M059J (cell line): ENCODE measurements at places on chromosomes 6 and 20. TPM values are rescaled to one million over a fixed set of nuclear protein-coding genes. Genes with fewer than 3 reads are reported as not detected.

Gene EDN1
- 12.5 and 16.4 TPM in 2 replicates for total RNA-seq

Gene SLC13A3
- total RNA-seq: not detected in 2 replicates

Gene VPS52
- total RNA-seq: 37.5 and 45.3 TPM in 2 replicates

GRCh38 chr6:26327450-26328264 is 37.3 kb upstream of the BTN3A2 start:
- peak; percentile 76 for DNase-seq

- DNase-seq: peak; percentile 71
These were observed 43.4 kb downstream of the NHSL1 start for GRCh38 chr6:138455746-138456400.

- no peak for DNase-seq
These were observed 601 bp upstream of the ATRN start for GRCh38 chr20:3470208-3470626.

DNA sequence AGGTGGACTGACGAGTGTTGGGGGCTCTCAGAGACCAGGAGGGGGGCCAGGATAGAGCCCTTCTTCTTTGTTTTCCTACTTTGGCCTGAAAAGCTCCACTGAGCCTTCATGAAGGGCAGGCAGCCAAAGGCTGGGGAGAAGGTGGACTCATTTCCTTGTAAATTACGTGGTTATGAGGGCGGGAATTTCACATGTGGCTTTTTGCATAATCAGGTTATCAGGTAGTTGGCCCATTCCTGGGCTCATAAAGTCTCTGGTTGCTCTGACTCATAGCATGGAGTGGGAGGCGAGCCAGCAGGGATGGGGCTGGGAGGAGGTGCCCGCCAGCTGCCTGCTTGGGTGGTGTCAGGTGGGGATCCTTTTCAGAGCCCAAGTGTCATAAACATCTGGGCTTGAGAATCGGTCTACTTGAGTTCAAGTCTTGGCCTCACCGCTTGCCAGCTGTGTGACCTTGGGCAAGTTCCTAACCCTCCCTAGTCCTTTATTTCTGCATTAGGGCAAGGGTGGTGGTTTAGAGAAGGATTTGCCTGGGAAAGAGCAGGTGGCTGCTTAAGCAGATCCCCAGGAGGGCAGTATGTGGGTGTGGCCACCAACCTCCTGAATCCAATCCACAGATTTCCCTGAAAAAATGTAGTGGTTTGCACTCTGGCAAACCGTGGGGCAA is 26.5 kb upstream of the RNF24 start:
- DNase-seq: peak; percentile 100

- DNase-seq: no peak
These were observed 85.7 kb upstream of the TAB2 start for GRCh38 chr6:149231778-149232177.

GRCh38 chr6:116666869-116667268 is 1.7 kb downstream of the ZUP1 start:
- DNase-seq: no peak

GRCh38 chr20:16848061-16848460 is 99.9 kb downstream of the OTOR start:
- DNase-seq: no peak

- no peak for DNase-seq
These were observed 4.3 kb upstream of the SYNDIG1 start for GRCh38 chr20:24465159-24465558.

GRCh38 chr20:50374541-50375078 is 135.6 kb upstream of the PTPN1 start:
- DNase-seq: no peak

GRCh38 chr6:100901582-100901981 is 20.5 kb upstream of the ASCC3 start:
- DNase-seq: no peak

DNA sequence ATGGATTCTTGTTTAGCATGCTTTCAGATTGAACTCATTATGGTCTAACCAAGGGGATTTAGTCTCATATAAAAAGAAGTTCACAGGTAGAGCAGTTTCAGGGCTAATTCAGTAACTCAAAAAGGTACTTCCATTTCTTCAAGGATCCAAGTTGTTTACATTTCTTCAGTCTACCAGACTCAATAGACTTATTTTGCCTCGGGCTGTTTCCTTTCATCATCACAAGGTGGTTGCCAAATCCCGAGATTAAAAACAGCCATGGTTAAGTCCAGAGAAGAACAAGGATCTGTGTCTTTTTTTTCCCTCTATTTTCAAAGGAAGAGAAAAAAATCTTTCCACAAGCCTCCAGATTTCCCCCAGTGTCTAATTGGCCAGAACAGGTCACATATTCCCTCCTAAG is 69.8 kb upstream of the SNX9 start:
- DNase-seq: peak; percentile 86

DNA sequence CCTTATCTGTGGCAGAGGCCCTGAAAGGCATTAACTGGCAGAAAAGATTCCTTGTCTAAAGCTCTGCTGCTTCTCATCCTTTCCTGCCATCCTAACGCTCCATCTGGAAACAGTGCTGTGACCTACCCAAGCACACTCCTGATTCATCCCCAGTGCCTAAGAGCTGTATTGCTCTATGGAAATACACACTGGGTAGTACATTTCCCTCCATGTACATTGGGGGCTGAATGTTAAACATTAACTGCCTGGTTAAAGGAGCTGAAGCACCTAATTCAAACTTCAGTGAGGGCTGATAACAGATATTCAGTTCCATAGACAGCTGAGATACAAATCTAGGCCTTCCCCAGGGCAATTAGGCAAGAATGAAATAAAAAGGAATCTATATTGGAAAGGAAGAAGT is 36.7 kb upstream of the GMPR start:
- no peak for DNase-seq

DNA sequence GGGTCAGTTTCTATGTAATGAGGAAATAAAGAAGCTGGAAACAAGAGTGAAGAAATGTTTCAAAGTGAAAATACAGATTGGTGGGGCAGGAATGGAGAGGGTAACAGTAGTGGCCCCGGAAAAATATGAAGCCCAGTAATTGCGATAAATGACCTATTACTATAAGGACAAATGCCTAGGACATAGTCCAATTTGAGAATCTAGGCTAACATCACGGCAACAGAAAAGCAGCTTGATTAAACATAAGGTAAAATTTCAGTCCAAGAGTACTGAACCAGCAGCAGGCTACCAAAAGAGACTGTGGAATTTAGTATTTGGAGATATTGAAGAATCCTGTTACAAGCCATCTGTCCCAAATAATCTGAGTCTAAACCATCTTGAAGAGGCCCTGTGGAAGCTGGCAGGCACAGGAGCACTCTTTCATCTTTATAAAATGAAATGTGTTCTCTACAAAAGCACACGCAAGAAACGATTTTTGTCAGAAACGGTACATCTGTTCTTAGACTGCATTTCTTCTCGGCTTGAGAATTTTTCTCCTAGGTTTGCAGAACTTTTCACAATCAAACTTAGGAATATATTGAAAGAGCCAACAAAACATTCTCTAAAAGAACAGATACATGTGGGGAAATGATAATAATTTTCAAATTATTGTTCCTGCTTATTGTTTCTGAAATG is 49.3 kb downstream of the ELOVL5 start:
- no peak for DNase-seq

GRCh38 chr6:2771079-2771478 is 5.9 kb downstream of the WRNIP1 start:
- no peak for DNase-seq

- DNase-seq: peak; percentile 67
These were observed 46.7 kb downstream of the TRERF1 start for GRCh38 chr6:42405021-42405420.

GRCh38 chr6:83921315-83921714 is 61.8 kb downstream of the CYB5R4 start:
- no peak for DNase-seq

GRCh38 chr6:104322841-104323240 is 536.9 kb downstream of the HACE1 start:
- DNase-seq: no peak

GRCh38 chr6:66605011-66605410 is 898.0 kb upstream of the EYS start:
- peak; percentile 83 for DNase-seq

DNA sequence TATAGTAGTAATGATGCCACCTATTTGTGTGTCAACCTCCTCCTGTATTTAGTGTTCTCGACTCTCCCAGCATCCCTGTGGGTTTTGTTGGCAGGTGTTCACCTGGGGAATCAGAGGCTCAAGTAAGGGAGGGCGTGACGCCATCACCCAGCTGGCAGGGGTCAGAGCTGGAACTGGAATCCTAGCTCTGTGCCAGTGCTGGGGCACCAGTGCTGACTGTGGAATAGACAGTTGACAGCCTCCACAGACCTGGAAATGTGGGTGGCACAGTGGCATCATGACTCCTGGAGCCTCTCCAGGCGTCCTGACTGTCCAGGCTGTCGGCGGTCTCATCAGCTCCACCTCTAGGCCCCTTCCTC is 102.8 kb downstream of the SYCP2 start:
- DNase-seq: no peak

DNA sequence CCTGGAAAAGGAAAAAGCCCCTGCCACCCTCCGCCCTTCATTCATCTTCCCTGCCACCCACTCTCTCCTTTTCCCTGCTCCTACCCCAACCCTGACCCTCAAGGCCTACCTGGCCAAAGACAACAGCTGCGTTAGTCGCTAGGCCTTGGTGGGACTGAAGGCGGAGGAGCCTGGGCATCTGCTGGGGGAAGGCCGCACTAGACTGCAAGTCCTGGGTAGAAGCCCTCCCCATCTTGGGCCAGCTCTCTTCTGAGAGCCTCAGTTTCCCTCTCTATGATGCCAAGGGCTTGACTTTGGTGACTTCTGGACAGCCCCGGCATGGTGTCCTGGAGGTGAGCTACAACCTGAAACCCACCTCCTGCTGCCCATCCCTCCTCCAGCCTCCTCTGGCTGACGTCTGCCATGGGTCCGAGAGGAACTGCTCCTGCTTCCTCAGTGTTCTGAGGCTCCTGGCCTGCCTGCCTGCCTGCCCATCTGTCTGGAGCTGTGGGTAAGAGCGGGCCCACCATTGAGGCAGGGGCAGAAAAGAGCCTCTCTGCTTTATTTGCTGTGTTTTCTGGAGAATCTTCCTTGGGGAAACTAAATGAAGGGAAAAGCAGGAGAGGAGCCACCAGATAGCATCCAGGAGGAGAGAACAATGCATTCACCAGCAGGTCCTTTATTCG is 7.5 kb upstream of the FOXC1 start:
- no peak for DNase-seq

- peak; percentile 55 for DNase-seq
These were observed 1109.0 kb upstream of the FLRT3 start for GRCh38 chr20:15446373-15446772.

GRCh38 chr6:167760979-167761793 is 65.5 kb upstream of the AFDN start:
- DNase-seq: peak; percentile 49

DNA sequence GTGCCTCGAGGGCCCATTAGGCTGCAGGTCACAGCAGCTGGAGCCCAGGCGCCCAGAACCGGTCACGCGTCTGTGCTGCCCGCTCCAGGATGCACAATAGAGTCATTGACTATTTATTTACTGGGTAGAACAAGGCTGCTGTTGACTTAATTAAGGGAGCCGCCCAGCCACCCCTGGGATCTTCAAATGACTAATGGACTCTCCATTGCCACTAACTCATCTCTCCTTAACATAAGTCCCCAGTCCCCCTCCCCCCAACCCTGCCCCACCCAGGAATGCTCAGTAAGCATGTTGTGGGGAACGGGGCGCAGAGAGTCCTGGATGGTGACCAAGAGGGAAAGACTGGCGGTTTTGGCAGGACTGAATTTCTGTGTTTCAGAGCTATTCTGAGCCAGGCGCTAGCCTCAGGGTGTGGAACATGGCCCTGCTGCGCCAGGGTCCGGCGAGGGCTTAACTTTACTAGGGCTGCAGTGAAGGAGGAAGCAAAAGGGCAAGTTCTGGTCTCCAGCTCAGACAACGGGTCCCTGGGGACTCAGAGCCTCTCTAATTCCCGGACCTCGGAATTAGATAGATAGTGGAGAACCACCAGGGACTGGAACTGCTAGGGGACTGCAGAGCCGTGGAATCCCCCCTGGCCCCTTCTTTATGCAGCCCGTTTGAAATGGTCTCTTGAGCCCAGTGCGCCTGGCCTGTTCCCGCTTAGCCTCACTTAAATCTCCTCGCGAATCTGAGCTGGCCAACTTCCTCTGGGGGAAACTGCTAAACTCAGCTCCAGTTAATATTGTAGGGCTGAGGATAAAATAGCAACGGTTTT is 1.5 kb upstream of the GRIK2 start:
- peak; percentile 38 for DNase-seq

- DNase-seq: peak; percentile 61
These were observed 299.1 kb downstream of the FOXC1 start for GRCh38 chr6:1908784-1909183.

DNA sequence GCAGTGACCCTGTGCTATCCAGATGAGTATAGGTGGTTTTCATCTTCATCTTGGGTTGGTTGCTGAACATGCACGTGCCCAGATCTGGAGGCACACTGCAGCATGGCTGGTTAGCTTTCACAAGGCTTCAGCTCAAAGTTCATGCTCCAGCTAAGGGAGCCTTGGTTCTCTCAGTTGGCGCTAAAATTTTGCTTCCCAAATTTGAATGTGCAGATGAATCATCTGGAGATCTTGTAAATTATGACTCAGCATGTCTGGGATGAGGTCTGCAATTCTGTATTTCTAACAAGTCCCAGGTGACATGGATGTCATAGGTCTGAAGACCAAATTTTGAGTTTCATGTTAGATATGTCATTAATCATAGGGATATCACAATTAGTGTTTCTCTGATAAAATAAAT is 230.8 kb downstream of the FOXA2 start:
- peak; percentile 50 for DNase-seq
